ENCODE measurements at places on chromosomes 7 and 10. TPM values are rescaled to one million over a fixed set of nuclear protein-coding genes. Genes with fewer than 3 reads are reported as not detected.

PPP1R9A gene
- 30.1 TPM for total RNA-seq

SLC13A4 gene
- 1.8 TPM for total RNA-seq

CALML5 gene
- not detected for total RNA-seq

GGCT gene
- total RNA-seq: 48.9 TPM

IFIT1B gene
- not detected for total RNA-seq

DNA sequence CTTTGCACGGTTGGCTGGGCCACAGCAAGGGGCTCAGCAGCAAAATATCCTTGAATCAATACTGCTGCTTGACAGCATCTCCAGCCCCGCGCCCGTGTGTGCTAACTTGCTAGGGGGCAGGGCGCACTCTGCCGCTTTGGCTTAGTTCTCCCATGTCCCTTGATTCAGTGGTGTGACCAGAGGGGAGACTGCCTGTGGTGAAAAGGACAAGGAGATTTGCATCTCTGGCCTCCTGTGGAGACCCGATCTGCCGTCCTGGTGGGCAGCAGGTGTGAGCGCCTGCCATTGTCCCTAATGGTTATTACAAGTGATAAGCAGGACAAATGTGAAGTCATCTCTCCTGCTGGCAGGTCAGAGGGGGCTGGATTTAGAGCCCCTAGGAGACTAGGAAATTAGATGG, 500.2 kb upstream of the GALNT17 start:
- peak; percentile 86 for DNase-seq

DNA sequence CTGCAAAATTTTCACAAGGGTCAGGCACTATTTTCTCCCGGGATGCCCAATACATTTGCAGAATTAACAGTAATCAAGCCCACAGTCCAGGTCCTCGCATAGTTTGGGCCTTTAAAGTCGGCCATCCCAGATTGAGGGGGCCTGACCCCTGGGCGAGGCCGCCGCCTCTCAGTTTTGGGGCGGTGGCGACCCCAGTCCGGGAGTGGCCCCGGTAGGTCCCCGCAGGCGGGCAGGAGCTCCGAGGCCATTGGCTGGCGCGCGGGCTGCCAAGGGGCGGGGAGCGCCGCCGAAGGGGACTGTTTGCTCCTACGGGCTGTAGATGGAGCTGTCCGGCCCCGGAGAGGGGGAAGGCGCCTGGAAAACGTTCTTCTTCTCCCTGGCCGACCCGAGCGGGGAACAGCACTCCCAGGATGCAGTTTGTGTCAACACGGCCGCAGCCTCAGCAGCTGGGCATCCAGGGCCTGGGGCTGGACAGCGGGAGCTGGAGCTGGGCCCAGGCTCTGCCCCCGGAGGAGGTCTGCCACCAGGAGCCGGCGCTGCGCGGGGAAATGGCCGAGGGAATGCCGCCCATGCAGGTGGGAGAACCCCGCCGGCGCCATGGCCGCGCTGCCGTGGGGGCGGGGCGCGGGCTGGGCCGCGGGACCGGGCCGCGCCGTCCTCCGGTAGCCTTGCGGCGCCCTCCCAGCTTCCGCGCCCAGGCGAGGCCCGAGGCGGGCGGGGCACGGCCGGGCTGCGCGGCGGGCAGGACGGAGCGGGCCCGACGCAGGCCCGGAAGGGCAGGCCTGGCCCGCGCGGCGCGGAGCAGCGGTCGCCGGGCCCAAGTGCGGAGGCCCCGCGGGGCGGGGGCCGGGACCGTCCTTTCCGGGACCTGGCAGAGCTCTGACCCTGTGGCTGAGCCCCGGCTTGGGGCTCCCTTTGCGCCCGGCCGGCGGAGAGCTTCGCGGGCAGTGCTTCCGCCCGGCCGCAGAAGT, at the start of gene ZNF282:
Gene ZNF282, plus strand, starts transcription at position 367 of the 971 bp plus-strand sequence. Its CDS starts 44 bp downstream, at position 411.
- DNase-seq: peak; percentile 97

DNA sequence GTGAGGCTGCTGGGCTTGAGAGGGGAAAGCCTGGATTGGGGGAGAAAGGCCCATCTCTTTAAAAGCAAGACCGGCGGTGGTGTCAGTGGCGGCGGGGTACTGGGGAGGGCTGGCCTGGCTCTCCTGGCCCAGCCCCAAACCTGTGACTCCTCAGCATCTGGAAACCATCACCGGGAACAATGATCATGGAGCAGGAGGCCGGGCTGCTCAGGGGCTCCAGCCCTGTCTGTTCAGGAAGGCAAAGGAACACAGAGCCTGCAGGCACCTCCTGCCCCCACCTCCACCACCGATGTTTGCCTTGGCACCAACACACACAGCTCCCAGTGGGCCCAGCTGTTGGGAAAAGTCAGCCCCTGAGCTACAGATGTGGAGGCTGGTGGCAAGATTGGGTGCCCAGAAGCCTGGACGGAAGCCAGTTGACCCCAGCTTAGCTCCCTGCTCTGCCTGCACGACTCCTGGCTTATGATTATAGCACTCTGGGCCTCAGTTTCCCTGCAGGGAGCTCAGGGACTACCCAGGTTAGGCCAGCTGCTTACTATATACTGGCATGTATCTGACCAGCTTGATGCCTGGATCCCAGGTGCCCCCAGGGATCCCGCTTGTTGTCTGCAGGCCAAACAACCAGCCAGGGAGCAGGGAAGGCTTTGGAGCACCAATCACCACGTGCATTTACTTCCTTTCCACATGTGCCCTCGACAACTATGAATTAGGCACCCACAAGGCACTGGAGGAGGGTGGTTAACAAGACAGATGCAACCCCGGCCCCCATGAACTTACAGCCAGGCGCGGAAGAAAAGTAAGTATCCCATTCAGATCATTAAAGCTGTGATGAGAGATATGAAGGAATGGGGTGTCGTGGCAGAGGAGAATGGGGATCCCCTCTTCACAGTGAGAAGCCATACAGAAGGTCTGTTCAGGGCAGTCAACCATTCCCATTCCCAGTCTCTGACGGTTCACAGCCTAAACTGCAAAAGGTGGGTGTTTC, 37.3 kb downstream of the ZCCHC24 start:
- DNase-seq: peak; percentile 34

DNA sequence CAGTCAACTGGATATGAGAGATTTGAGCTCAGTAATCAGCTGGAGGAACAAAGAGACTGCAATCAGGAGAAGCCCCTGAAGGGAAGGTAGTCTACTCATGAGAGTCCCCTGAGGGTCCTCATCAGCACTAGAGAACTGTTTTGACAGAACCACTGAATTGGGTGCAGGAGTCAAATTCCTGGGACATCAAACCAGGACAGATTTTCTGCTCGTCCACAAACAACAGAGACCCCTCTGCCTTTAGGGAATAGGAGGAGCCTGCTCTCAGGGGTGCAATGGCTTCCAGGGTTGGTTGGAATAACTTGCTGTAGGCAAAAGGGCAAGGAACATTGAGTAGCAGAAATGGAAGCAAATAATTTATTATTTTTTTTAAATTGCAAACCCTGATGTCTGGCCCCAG, 21.9 kb upstream of the NEUROD6 start:
- no peak for DNase-seq

DNA sequence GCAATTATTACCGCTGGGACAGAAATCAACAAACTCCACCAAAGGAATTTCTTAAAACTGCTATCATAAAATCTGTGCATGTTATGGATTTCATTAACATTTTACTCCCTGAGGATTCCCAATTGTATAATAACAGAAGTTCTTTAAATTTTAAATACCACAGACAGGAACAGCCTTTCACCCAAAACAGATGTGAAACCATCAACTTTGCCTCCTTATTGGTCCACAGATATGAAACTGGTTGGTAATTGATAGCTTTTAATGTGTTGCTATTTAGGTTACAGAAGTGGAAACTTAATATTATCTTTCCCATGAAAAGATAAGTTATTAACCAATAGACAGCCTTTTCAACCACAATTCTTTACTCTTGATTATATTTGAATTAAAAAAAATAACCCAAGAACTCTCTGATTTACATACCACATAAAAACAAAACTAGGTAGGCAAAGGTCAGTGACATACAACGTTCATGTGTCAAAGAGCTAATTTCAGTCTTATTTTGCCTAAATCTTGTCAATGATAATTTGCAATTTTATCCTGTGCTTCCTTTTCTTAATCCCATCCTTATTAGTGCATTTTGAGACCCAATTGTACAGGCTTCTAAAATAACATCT, 90.0 kb downstream of the NRP1 start:
- no peak for DNase-seq

DNA sequence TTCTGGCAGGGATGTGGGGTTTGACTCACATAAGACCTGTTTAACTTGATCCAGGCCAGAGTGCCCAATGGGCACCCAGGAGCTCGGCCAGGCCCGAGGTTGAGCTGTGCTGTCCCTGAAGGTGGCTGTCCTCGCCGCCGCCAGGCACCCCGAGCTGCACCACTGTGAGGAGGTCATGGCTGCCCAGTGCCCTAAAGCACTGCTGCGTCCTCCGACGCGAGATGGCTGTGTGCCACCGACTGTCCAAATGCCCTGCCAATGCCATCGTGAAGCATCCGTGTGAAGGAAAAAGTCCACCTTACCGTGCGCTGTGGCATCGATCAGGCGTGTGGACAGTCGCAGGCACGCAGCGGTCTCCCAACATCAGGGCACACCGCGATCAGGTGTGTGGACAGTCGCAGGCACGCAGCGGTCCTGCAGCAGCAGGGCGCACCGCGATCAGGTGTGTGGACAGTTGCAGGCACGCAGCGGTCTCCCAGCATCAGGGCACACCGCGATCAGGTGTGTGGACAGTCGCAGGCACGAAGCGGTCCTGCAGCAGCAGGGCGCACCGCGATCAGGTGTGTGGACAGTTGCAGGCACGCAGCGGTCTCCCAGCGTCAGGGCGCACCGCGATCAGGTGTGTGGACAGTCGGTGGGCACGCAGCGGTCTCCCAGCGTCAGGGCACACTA, 120.3 kb downstream of the VIPR2 start:
- peak; percentile 36 for DNase-seq

- DNase-seq: no peak
These were observed 41.1 kb downstream of the CAV1 start for GRCh38 chr7:116565981-116566380.
